BJ (cell line): ENCODE measurements at places on chromosomes 7 and 10. TPM values are rescaled to one million over a fixed set of nuclear protein-coding genes. Genes with fewer than 3 reads are reported as not detected.

Gene C1QL3
- polyA plus RNA-seq, result not detected in 2 replicates

Gene CD36
- polyA plus RNA-seq, result 0.34 and 1.2 TPM in 2 replicates

GRCh38 chr10:52484206-52485065 is 170.4 kb downstream of the DKK1 start:
- DNase-seq, result no peak

GRCh38 chr7:129857313-129857712 is 95.4 kb downstream of the UBE2H start:
- DNase-seq, result no peak

GRCh38 chr7:44647981-44648714 is 41.7 kb downstream of the OGDH start:
- DNase-seq, result no peak
